ENCODE measurements at places on chromosomes 3 and 15.
A peak's percentile ranks its signal among the peaks of the same experiment; 100 is the strongest.

- no peak for DNase-seq
These were observed 128.2 kb downstream of the MINAR1 start for GRCh38 chr15:79560384-79560783.

DNA sequence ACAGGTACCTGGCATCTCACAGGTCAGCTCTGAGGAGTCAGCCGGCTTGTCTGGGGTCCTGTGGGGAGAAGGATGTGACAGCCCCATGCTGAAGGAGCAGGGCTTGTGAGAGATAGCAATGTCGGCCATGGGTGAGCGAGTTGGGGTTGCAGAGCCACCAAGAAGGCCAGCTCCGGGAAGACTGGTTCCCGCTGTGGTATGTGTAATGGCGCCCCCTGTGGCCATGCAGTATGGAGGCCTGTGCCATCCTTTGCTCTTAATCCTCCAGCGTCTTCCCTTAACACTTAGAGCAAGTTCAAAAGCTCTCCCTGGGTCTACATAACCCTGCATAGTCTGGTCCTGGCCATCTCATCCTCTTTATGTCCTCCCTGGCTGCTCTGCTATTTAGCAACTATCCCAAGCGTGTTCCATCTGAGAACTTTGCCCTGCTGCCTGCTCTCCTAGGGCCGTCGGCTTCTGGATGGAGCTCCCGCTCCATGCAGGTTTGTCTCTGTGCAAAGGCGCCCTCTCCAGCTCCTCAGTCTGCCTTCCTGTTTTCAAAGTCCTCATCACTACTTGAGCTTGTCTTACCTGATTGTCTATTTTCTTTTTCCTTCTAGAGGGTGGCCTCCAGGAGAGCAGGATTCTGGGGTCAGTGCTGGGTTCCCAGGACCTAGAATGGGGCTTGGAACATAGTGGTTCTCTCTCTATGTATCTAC is 40.8 kb upstream of the IQCF6 start:
- DNase-seq = peak; percentile 20

GRCh38 chr15:20409247-20409646 is 132.4 kb downstream of the GOLGA6L6 start:
- DNase-seq = no peak

DNA sequence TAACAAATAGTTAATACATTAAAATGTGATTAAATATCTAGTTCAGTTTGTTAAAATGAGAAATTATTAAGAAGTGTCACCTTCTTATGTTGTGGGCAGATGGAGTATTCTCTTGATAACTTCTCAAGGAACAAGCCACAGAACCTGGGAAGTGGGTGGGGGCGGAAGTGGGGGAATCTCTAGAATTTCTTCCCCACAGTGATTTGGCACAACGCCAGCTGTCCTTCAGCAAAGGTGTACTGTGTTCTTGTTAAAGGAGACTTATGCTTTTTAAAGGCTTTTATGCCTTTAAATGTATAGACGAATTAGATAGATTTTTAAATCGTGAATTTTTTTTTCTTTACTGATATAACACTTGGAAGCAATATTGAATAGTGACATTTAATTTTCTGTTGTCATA is 42.4 kb downstream of the SEC22A start:
- DNase-seq = peak; percentile 2

DNA sequence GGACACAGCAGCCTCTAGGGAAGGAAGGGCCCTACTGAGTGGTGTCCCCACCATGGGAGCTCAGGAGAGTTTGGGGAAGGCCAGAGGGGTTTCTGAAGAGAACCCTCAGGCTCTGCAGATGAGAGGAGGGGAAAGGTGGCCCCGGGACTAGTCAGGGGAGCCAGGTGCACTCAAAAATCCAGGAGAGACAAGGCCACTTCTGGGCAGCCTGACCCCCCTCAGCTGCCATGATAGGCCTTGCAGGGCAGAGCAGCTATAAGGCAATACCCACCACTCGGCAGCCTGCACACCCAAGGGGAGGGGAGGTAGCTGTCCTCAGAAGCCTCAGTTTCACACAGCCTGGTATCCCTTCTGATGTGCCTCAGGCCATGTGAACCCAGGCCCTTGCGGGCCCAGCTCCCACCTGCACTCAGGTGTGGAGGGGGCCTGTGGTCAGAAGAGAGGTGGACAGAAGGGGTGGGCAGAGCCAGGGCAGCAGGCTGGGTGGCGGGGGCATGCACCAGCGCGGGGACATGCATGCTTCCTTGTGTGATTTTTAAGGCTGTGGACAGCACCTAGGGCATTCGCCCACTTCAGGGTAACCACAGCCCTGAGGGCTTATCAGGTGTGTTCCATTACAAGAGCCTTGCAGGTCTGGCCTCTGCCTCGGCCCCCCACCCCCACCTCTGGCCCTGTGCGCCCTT is 34.6 kb downstream of the SRPRB start:
- no peak for DNase-seq

- no peak for DNase-seq
These were observed 521.9 kb upstream of the PROK2 start for GRCh38 chr3:72306800-72307341.

DNA sequence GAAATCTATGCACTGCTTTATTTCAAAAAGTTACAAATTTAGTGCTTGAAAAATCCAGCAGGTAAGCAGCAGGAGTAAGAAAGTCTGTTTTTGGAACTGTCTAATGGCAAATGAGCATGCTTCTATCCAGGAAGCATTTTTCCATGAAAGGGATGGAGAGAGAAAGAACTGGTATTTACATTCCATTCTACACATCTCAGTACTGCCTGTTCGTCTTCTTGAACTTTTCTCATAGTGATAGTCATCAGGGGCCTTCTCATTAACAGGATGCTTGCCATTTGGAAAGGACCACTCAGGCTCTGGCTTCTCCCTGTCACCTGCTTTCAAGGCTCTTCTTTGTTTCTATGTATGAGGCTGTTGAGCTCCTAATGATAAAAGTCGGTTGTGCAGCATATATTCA is 267.3 kb upstream of the IL12A start:
- DNase-seq = no peak

GRCh38 chr3:38613426-38613825 is 36.1 kb downstream of the SCN5A start:
- DNase-seq = no peak

DNA sequence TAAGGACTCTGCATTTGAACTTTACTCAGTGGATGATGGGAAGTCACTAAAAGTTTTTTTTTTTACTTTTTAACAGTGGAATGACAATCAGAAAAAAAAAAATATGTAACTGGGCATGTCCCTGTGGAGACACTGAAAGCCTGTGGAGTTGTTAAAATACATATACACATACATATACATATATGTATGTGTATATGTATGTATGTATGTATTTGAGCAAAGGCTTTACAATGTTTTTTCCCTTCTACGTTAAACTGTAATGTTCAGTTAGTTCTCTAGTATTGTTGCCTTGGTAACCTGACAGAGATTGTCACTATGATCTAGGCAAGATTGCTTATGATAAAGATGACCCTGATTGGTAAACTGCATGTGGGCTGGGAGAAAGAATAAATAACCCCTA is 30.3 kb downstream of the NSUN3 start:
- no peak for DNase-seq

DNA sequence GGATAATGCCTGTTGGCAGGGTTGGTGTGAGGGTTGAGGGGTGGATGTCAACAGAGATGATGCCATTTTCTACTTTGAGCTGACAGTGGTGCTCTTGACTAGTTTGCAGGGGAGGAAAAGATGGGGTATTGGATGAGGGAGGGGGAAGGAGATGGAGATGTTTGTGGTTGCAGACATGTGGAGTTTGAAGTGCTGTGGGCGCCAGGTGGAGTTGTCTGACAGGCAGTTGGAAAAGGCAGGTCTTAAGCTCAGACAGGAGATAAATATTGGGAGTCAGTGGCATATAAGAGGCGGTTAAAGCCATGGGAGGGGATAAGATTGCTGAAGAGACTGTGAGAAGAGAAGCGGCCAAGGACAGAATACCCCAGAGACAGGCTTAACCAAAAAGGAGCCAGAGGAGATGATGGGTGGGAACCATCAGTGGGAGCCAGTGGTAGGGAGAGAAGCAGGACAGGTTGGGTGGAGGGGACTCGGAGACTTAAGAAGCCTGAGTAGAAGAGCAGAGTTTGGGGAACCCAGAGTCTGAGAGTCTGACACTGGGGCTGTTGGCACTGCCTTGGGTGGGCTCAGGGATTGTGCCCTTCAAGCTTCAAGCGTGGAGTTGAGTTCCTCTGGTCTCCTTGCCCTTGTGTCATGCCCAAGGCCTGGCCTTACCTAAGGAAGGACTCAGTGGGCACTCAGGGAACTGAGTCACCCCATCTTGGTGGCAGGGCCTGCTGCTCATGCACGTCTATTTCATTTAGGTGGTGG is 13.9 kb downstream of the COPG1 start:
- no peak for DNase-seq

DNA sequence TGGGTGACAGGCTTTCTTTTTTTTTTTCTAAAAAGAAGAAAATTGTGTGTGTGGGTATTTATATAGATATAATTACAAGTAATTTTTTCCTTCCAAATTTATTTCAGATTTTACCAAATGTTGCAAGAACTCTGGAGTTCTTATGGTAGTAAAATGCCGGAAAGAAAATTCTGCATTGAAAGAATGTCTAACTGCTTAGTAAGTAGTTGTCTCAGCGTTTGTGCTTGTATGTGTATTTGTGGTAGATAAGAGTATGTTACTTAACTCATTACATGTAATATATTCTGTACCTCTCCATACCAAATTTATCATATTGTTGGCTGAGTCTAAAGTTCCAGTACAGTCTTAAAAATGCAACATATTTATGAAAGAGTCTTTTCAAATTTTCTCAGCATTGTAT is 32.3 kb upstream of the ZCWPW2 start:
- DNase-seq = no peak

GRCh38 chr15:58742819-58743502 is 6.5 kb downstream of the ADAM10 start:
- no peak for DNase-seq

DNA sequence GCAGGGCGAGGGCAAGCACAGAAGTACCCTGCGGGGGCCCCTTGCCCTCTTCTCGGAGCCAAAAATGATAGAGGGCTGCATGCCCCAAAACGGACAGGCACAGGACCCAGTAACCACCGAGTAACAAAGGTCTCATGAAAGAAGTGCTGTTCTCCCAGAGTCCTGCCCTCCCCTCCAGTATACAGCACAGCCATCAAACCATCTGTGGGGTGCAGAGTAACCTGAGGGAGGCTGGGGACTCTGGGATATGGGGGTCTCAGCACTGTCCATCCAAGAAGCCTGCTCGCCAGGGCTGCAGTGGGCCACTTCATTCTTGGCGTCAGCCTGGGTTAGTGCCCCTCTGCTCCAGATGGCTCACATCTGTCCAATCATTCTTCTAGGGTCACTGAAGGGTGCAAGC is 6.1 kb downstream of the ULK3 start:
- no peak for DNase-seq

- no peak for DNase-seq
These were observed at the start of gene ACTC1 for GRCh38 chr15:34795267-34796081. TSS of gene ACTC1 (minus strand) at chr15:34795549. CDS start at chr15:34794808, 741 bp downstream.

DNA sequence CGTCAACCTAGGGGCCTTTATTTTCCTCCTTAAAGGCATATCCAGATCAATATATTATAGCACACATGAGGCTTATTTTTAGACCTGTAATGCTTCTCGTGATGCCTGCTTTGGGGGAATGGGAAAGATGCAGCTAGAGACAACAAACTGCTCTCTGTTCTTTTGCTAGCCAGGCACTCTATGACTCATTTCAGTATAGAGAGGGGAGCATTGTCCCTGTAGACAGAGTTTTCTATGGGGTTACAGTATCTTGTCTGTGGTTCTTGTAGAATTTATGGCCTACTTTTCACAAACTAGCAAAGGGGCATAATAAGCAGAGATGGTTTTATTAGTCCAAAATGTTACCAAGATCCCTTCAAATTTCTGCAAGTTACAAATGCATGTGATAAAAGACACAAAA is 305.6 kb downstream of the LSAMP start:
- DNase-seq = no peak

GRCh38 chr3:194730365-194730764 is 44.7 kb downstream of the FAM43A start:
- no peak for DNase-seq

GRCh38 chr15:69119683-69120395 is 40.6 kb upstream of the GLCE start:
- DNase-seq = no peak

DNA sequence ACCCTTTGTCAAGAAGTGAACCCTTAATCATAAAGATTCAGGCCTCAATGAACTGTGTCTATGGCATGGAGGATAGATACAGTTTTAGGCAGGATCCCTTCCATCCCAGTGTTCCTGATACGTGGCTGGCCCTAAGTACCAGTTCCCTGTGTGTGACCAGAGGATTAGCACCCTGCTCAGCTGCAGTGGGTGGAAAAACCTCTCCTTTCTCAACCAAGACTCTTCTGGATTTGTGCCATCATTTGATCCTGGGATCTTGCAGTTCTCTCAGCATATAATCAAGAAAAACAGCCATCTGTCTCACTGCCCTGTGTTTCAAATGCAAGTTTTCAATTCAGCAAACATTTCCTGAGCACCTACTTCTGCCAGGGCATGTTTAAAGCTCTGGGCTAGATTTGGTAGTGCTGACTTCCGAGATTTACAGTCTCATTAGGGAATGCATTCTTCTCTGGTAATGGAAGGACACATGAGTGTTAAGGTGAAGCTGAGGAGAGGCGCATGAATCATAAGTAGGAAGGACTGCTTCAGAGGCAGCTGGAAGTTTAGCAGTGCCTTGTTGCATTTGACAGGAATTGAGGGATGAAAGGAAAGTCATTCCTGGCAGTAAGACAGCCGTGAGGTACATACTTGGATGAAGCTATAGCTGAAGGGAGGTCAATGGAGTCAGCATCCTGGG is 388.3 kb downstream of the MFSD1 start:
- no peak for DNase-seq

- DNase-seq = no peak
These were observed 3.1 kb upstream of the CACNA1D start for GRCh38 chr3:53491276-53491675.

DNA sequence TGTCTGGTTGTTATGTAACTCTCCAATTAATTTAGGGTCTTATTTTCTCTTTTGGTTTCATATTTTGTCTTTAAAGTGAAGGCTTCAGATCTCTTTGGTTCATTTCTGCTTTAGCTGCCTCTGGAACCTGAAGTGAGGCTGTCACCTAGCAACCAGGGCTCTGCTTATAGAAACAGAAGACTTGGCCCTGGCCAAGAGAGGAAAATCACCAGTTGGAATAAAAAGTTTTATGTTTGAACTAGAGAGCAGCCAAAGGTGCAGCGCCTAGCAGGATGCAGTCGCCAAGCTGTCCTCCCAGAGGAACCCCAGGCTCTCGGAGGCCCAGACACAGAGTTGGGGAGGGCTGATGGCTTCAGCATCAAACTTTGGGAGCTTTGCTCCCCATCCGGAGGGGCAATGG is 41.1 kb downstream of the LYZL4 start:
- no peak for DNase-seq

DNA sequence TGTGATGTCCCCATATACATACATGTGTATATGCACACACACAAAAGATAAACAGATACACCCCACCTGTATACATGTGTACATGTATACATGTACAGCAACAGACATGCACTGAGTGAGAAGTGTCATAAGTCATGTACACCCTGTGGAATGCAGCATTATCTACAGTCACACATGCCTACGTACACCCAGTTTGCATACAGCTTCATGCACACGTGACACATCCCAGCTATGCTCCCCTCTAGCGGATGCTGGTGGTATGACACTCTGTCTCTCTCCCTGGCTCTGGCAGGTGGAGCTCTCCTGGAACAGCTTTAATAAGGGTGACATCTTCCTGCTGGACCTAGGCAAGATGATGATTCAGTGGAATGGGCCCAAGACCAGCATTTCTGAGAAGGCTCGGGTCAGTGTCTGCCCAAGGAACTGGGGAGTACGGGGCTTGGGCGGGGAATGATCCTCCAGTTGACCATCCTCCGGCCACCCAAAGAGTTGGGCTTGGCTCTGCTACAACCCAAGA is 6.3 kb downstream of the VILL start:
- DNase-seq = peak; percentile 86

Data from stimulated activated CD4-positive, alpha-beta T cell treated with anti-CD3 and anti-CD28 coated beads, Interleukin-2, amount 100 ng/mL, for 48 hours (primary cell).